ENCODE measurements at places on chromosomes 7 and 10.

DNA sequence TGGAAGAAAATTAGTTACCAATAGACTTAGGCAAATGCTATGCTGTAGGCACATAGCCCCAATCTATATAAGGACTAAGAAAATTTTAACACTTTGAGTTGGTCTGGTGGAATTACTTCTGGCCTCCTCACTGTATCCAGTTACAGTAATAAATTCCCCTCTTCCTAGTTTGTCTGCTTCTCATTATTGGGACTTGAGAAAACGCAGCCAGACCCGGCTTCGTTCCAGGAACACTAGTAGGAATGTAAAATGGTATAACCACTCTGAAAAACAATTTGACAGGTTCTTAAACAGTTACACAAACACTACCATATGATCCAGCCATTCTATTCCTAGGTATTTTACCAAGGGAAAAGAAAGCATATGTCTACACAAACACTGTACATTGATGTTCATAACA, 150.2 kb downstream of the VPS50 start:
- no peak for DNase-seq
- H3K27ac ChIP-seq: no peak overlapping the region
- no peak overlapping the region for H3K4me3 ChIP-seq
- no peaks in the 10 kb centered on the region for H3K4me1 ChIP-seq

GRCh38 chr10:117471344-117471874, 71.1 kb upstream of the EMX2 start:
- no peaks in the 10 kb centered on the region for H3K4me1 ChIP-seq
- no peak for DNase-seq
- no peaks in the 10 kb centered on the region for H3K27me3 ChIP-seq
- no peak overlapping the region for H3K4me3 ChIP-seq
- H3K36me3 ChIP-seq: no peaks in the 10 kb centered on the region

GRCh38 chr10:121880895-121881294, 46.9 kb downstream of the ATE1 start:
- no peaks in the 10 kb centered on the region for H3K27me3 ChIP-seq
- no peak overlapping the region for H3K4me3 ChIP-seq
- H3K36me3 ChIP-seq: peaks cover 10% of the 10 kb centered on the region
- H3K4me1 ChIP-seq: no peaks in the 10 kb centered on the region
- H3K27ac ChIP-seq: no peak overlapping the region

- no peaks in the 10 kb centered on the region for H3K27me3 ChIP-seq
- no peak overlapping the region for H3K4me3 ChIP-seq
- no peaks in the 10 kb centered on the region for H3K36me3 ChIP-seq
- no peaks in the 10 kb centered on the region for H3K4me1 ChIP-seq
- DNase-seq: no peak
Observed at GRCh38 chr10:85137253-85137652, 808.9 kb downstream of the CCSER2 start.

DNA sequence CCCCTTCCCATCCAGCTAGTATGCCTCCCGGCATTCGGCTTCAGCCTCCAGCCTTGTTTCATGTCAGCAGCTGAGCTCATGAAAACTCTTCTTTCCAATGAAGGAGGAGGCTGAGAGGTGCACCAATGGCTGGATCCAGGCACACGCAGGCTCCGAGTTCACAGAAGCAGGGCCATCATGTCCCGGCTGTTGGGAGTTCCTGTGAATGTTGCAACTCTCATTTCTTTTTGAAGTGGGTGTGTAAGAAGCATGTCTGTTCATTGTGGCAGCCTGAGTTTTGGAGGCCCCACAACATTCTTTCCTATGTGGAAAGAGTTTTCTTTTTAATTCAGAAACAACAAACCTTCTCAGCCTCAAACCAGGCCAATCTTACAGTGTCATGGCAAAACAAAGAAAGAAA, 89.7 kb downstream of the PTPRE start:
- DNase-seq: no peak
- H3K36me3 ChIP-seq: no peaks in the 10 kb centered on the region
- no peaks in the 10 kb centered on the region for H3K27me3 ChIP-seq
- peaks cover 5% of the 10 kb centered on the region for H3K4me1 ChIP-seq

- no peak for DNase-seq
- no peaks in the 10 kb centered on the region for H3K36me3 ChIP-seq
- no peaks in the 10 kb centered on the region for H3K4me1 ChIP-seq
- H3K27me3 ChIP-seq: no peaks in the 10 kb centered on the region
- no peak overlapping the region for H3K27ac ChIP-seq
Observed at GRCh38 chr7:83271212-83272099, 108.8 kb upstream of the PCLO start.

Measured in T-cell (primary cell).